ENCODE measurements at places on chromosomes 12 and 14. TPM values are rescaled to one million over a fixed set of nuclear protein-coding genes. Genes with fewer than 3 reads are reported as not detected.

CCDC38 gene
- not detected for total RNA-seq

TMTC1 gene
- total RNA-seq, result 7.7 TPM

DHRS2 gene
- total RNA-seq, result 0.34 TPM

- DNase-seq, result no peak
These were observed 8.4 kb upstream of the MLEC start for GRCh38 chr12:120678572-120678971.

DNA sequence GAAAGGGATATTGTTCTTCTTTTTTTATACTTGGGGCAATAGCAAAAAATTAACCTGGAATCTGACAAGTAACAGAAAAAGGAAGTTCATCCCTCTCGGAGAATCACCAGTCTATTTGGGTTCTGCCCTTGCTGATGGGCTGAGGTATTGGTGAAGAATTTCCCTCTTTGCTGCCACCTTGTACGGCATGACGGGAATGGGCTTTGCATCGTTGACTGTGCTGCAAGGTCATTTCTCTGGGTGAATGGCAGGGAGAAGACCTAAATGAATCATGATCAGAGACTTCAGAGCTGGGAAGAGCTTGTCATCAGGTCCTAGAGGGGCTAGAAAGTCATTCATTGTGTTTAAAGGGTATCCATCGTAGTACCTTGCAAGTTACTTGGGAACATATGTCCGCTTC is 12.0 kb downstream of the C1S start:
- no peak for DNase-seq

- no peak for DNase-seq
These were observed 248.2 kb downstream of the C12orf42 start for GRCh38 chr12:103247531-103247930.

DNA sequence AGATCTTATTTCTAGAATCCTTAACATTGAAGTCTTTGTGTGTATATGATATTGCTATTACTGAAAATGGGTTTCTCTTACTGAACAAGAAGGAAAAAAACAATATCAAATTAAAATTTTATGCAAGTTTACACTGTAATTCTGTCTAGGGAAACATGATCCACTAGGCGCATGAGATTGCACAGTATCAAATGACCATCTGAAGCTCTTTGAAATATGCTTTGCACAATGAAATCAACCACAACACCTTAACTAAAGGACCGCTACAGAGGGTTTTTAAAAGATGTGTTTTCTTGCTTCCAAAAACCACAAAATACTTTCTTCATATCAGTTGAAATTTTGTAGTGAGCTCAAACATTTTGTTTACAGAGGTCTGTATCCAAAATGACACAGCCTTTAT is 15.1 kb upstream of the KERA start:
- no peak for DNase-seq

GRCh38 chr12:84247931-84248330 is 664.7 kb downstream of the SLC6A15 start:
- no peak for DNase-seq

Data from left colon (tissue), 2 donors.